Natural killer cell (primary cell): ENCODE measurements at places on chromosomes 7 and 10. TPM values are rescaled to one million over a fixed set of nuclear protein-coding genes. Genes with fewer than 3 reads are reported as not detected.

Gene OR9A2
- total RNA-seq = not detected

Gene HTRA1
- total RNA-seq = not detected

Gene SLC39A12
- not detected for total RNA-seq

DNA sequence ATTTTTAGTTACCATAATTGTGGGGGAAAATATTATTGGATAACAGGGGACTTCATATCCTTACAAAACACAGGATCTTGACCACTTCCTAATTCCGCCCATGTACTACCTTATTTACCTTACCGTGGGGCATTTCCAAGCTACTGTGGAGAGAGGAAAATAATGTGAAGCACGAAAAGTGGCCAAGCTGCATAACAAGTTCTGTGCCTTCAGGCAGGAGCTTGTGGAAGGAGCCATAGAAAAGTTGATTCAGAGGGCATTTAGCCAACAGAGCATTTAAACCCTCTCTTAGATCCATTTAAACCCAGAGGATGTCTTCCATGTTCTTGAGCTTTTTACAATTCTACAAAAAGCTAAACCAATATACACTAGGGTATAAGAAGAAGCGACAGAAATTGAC is 41.6 kb downstream of the DNAJB9 start:
- no peak for DNase-seq

DNA sequence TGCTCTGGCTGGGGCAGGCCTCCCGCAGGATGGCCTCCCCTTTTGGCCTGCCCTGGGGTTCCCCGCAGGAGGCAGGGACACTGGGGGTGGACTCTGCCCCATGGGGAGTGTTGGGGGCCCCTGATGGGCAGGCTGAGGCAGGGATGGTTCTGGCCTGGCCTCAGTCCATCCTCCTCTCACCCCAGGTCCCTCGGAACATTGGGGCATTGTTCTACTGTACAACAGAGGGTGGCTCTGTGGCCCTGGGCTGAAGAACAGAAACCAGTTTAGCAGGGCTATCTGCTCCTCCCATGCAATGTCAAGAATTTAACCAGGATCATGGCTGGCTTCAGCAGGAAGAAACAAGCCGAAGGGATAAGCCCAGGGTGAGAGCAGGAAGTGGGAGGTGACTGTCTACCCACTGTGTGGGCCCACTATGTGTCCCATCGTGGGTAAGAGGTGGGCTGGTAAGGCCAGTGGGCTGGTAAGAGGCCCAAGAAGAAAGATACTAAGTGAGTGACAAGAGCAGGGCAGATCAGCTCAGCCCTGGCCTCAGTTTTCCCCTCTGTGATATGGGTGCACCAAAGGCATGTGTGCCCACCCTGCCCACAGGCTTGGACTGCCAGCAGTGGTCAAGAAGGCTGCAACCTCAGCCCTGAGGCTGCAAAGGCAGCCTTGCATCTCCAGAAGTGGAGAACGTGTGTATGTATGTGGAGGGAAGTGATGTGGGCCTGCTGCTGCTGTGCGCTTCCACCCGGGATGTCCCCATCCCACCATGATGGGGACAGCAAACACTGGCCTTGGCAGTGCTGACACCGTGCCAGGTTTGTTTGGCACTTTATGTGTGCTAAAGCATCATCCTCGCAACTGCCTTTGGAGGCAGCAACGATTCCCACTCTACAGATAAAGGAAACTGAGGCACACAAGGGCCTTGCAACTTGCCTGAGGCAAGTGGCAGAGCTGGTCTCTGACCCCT is 138.9 kb downstream of the SH3PXD2A start:
- DNase-seq = no peak

DNA sequence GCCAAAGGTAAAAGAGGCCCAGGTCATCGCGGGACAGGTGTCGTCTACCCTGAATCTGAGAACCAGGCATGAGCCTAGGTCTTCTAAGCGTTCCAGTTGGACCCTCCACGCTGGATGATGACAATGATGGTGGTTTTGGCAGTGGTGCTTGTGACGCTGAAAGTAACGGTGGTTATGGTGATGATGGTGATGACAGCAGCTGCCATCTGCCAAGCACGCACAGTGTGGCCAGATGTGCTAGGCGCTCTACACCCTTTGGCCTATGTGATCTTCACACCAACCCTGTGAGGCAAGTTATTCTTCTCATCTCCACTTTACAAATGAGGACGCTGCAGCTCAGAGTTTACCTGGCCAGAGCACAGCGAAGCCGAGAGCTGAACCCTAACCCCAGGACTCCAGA is 93.9 kb downstream of the FAM53B start:
- peak; percentile 81 for DNase-seq

DNA sequence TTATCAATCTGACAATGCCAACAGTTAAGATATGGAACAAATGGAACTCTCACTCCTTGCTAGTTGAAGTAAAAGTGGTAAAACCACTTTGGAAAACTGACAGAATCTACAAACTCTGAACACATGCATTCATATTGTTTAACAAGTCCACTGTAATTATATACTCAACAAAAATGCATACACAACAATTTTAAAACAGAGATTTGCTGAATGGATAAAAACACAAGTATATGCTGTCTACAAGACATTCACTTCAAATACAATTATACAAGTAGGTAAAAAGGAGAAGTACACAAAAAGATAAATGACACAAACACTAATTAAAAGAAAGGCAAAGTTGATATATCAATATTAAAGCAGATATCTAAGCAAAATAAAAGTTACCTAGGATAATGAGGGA is 9.2 kb upstream of the WNT2 start:
- DNase-seq = no peak
